NCI-H2227 treated with DMSO at 0.1 percent for 48 hours (cell line): ENCODE measurements at places on chromosomes 16 and 17.

- no peak for DNase-seq
Measured at GRCh38 chr17:12395733-12396354, 269.8 kb upstream of the MYOCD start.

- no peak for DNase-seq
Measured at GRCh38 chr16:85868495-85868894, 30.5 kb upstream of the IRF8 start.

GRCh38 chr16:82882982-82883835 is 256.4 kb downstream of the CDH13 start:
- no peak for DNase-seq

GRCh38 chr16:26747760-26748159 is 319.0 kb upstream of the C16orf82 start:
- no peak for DNase-seq

GRCh38 chr17:61160789-61161445 is 238.7 kb upstream of the TBX2 start:
- no peak for DNase-seq

GRCh38 chr16:22671301-22672076 is 142.5 kb upstream of the HS3ST2 start:
- no peak for DNase-seq

- no peak for DNase-seq
Measured at GRCh38 chr16:68752602-68753001, 15.5 kb downstream of the CDH1 start.

DNA sequence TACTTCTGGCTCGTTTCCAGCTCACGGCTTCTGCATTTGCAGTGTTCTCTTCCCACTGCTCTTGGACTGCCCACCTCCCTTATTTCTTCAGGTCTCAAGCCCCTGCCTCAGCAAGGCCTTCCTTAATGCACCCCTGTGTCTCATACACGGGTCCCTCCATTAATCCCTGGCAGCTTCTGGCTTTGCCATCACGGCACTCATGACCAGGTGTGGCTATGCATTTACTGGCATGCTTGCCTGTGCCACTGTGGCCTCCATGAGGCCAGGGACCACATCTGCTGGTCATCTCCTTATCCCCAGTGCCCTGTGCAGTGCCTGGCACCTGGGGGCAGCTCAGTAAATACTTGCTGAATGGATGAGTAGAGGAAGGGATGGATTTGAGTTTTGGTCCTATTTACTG is 114.1 kb downstream of the C16orf78 start:
- no peak for DNase-seq

- no peak for DNase-seq
Measured at GRCh38 chr17:2796164-2797125, at the start of gene RAP1GAP2. Gene RAP1GAP2 (plus strand): TSS chr17:2796438. CDS start chr17:2796528, 90 bp downstream.

DNA sequence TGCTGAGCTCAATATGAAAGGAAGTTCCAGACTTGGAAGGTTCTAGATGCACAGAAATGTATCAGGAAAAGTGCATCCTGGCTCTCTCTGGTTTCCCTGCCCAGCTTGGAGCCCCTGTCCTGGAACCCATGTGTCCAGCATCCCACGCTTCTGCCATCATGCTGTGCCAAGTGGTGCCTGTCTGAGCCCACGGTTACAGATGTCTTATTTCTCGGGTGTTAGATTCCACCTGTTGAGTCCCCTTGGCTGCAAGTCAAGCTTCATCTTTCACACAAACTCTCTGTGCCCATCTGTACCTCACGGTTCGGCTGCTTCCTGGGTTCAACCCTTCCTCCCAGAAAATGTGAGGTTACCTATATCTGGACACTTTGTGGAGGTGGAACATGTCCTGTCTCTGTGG is 22.5 kb downstream of the OR1D5 start:
- DNase-seq, result no peak

DNA sequence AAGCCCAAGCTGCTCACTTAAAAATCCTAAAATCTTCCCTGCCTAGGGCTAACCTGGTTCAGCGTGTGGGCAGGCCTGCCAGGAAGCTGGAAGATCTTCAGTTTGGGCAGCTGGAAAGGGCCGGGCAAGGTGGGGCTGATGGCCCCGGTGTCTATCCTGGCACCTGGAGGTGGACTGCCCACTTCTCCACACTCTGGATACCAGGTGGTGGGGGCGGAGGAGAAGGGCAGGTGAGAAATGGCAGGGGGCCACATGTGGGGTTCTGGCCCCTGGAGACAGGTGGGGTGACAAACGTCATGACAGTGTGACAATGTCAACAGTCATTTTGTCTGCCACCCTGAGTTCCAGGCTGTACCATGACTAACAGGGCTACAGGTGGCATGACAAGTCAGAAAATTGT is 78.5 kb upstream of the C16orf82 start:
- no peak for DNase-seq

DNA sequence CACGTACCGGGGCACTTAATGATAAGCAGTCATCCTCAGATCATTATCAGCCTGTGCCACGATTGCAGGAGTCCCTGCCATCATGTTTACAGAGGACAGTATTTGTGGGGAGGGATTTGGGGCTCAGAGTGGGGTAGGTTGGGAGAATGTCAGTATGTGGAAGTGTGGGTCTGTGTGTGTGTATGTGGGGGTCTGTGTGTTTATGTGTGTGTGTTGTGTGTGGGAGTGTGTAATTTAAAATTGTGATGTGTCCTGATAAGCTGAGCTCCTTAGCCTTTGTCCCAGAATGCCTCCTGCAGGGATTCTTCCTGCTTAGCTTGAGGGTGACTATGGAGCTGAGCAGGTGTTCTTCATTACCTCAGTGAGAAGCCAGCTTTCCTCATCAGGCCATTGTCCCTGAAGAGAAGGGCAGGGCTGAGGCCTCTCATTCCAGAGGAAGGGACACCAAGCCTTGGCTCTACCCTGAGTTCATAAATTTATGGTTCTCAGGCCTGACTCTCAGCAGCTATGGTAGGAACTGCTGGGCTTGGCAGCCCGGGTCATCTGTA is 13.5 kb upstream of the EFCAB13 start:
- no peak for DNase-seq

DNA sequence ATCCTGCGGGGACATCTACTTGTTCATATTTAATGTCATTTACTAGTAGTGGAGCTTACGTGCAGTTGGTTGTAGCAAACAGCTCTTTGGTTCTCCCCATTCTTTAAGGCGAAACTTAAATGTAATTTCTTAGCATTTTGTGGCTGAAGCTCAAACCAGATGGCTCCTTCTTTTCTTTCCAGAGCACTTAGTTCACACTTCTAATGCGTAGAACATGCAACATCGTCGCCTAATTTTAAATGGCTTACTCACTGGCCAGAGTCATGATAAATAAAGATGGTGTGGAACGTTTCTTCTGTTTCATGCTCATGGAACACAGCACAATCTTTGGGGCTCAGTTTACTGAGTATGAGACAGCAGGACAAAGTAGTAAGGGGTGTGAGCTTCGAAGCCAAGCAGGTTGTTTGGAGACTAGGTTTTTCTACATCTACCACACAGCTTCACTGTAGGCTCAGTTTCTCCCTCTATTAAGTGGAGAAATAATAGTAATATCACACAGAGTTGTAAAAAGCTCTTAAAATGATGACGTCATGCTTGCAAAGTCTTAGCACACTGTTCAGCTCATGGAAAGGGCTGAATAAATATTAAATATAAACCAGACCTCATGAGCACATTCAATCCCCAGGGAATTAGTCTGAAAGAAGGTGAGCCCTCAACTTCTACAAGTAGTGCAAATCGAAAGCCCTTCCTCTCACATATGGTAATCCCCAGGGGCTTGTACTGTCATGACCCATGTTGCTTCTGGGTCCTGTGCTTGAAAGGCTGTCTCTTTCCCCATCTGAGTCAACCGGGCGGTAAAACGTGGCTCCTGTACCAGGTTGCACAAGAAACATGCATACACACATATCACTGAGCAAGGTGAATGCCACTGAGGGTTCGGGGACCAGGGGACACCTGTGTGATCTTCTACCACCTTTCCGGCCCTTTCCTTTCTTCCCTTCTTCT is 384.3 kb downstream of the CDH13 start:
- no peak for DNase-seq

DNA sequence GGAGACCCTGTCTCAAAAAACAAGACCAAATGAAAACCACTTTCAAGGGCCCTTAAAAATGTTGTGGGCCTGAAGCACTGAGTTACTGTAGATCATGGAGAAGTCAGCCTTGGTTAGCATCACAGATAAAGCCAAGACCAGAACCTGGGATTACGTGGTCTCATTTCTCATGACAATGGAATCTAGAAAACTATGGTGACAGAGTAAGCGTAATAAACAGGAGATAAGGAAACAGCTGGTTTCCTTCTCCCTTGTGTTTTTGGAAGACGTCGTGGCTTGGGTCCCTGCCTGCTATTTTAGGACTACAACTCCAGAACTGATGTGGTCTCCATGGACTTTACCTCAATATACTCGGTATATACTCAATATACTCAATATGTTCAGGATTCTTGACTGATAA is 180.7 kb upstream of the ZFHX3 start:
- DNase-seq, result no peak

GRCh38 chr17:57819867-57820266 is 30.0 kb downstream of the MRPS23 start:
- DNase-seq, result no peak

DNA sequence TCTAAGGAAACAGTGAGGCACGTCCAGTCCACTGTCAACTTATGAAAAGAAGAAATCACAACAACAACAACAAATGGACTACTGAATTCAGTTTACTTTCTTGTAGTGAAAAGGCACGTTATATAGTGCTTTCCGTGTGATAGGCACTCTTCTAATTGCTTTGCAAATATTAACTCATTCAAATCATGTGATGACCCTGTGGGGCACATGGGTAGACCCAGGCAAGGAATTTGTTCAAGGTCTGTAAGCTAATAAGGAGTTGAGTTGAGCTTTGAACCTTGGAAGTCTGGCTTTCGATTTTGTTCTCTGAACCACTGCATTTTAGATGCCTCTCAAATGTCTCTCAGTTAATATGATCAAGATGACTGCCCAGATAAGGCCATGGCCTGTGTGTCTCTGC is 295.1 kb upstream of the RBFOX1 start:
- no peak for DNase-seq

- DNase-seq, result no peak
Measured at GRCh38 chr17:45368651-45369050, 51.8 kb upstream of the MAP3K14 start.

GRCh38 chr17:63150490-63150889 is 184.5 kb downstream of the TANC2 start:
- no peak for DNase-seq

- no peak for DNase-seq
Measured at GRCh38 chr16:59899940-59900339, 1165.8 kb upstream of the GOT2 start.

DNA sequence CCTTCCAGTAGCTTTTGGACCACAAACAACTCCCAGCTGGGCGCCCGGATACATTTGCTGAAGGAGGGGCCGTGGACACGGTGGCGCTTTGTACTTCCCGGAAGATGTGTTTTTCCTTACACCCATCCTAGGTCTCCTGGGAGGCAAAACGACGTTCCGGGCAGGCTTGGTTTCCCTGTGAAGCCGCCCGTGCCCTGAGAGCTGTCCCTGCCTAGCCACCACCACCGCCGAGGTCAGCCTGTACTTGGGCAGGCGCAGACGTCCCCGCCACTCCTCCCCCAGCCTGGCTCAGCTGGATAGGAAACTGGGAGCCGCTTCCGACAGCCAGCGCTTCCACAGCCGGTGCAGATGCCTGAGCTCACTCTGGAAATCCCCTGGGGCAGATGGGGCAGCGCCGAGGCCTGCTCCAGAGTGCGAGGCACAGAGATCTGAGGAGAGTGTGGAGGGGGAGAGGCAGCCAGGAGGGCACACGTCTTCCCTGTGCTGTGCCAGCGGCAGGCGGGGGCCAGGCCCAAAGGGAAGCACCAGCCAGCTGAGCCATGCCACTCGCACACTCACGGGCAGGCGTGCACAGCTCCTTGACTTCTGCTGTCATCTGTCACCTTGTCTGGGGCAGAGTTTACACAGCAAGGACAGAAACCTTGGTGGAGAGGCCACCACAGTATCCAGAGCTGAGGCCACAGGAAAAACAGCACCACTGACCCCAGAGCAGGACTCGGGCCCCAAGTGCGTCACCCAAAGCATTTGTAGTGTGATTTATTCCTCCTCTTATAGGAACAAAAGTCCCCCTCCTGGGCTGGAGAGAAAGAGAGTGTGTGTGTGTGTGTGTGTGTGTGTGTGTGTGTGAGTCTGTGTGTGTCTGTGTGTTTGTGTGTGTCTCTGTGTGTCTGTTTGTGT is 3.0 kb downstream of the RHBDF2 start:
- peak; percentile 43 for DNase-seq

DNA sequence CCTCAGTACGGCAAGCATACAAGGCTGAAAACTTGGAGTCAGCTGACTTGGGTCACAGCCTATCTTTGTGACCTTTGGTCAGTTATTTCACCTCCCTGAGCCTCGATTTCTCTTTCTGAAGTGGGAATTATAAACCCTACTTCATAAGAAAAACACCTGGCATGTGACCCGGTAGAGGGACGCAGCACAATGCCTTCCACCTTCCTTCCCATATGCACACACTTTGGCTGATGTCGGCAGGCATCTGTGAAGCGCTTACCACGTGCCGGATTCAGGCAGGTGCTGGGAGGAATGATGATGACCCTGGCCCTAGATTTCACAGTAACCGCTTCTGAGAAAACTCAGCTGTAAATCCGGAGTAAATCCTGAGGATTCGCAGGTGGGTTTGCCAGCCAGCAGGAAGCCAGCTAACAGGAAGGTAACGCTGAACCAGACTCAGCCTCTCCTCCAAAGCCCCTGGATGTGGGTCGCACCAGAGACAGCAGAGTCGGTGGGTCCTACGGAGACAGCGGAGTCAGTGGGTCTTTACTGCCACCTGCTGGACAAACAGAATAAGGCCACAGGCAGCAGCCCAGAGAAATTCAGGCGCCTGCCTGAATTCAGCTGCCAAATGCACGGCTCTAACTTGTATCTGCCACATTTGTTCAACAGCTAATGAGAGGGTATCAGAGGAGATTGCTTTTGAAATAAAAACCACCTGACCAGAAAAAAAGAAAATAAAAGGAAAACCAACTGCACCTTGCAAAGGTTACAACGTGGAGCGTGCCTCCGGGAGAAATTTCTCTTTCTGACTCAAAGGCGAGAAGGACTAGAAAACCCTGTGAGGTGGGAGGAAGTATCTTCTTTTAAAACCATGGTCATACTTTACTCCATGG is 16.6 kb downstream of the COPRS start:
- DNase-seq, result peak; percentile 58

DNA sequence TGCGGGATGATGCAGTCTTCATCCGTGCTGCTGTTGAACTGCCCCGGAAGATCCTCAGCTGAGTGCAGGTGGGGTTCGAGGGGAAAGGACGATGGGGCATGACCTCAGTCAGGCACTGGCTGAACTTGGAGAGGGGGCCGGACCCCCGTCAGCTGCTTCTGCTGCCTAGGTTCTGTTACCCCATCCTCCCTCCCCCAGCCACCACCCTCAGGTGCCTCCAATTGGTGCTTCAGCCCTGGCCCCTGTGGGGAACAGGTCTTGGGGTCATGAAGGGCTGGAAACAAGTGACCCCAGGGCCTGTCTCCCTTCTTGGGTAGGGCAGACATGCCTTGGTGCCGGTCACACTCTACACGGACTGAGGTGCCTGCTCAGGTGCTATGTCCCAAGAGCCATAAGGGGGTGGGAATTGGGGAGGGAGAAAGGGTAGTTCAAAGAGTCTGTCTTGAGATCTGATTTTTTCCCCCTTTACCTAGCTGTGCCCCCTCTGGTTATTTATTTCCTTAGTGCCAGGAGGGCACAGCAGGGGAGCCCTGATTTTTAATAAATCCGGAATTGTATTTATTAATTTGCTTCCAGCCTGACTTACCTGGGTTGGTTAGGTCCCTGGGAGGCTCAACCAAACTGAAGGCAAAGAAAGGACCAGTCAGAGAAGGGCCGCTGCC is 5.8 kb downstream of the TRAF4 start:
- DNase-seq, result no peak
